Chondrocyte (in vitro differentiated cells): ENCODE measurements at places on chromosomes 7 and 10. TPM values are rescaled to one million over a fixed set of nuclear protein-coding genes. Genes with fewer than 3 reads are reported as not detected.
A peak's percentile ranks its signal among the peaks of the same experiment; 100 is the strongest.

DNA sequence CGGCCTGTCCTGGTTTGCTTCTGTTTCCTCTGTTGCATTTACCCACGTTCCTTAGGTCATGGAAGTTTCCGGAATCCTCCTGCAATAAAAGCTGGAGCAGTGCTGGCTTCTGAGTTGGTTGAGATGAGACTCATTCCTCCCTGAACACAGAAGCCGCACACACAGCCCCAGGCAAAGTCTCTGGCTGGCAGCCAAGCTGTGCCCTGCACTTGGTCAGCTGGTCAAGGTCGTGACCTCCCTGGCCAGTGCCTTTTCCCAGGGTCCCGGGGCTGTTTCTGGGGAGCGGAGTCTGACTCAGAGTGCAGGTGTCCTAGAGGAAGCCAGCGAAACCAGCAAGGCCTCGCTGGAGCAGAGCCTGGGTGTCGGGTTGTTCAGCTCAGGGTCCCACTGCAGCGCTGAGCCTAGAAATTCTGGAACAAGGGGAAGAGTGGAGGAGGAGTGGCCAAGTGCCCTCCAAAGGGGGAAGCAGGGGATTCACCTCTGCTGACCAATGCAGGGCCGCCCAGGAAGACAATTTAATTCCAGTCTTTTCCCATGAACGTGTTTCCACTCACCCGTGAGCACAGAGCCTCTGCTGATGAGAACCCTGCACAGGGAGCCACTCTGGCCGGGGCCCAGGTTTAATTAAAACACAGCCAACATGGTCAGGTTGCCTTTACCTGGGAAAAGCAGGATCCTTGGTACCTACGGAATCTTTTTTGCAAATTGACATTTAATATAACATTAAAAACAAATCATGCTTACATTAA lies 245.5 kb upstream of the PPP2R2D start:
- H3K27me3 ChIP-seq: peaks cover 3% of the 10 kb centered on the region
- no peaks in the 10 kb centered on the region for H3K36me3 ChIP-seq
- peak; percentile 83 for DNase-seq
- H3K27ac ChIP-seq: no peak overlapping the region
- no peak overlapping the region for H3K4me3 ChIP-seq
- H3K4me1 ChIP-seq: no peaks in the 10 kb centered on the region

- DNase-seq: no peak
- H3K36me3 ChIP-seq: no peaks in the 10 kb centered on the region
- peaks cover 6% of the 10 kb centered on the region for H3K4me1 ChIP-seq
- no peak overlapping the region for H3K4me3 ChIP-seq
Measured at GRCh38 chr10:22992621-22993020, 64.8 kb downstream of the ARMC3 start.

- H3K27me3 ChIP-seq: no peaks in the 10 kb centered on the region
- no peak overlapping the region for H3K4me3 ChIP-seq
- H3K36me3 ChIP-seq: peaks cover 1% of the 10 kb centered on the region
- peaks cover 10% of the 10 kb centered on the region for H3K4me1 ChIP-seq
- DNase-seq: no peak
- no peak overlapping the region for H3K27ac ChIP-seq
Measured at GRCh38 chr10:62541811-62542210, 167.6 kb downstream of the ZNF365 start.

- H3K36me3 ChIP-seq: no peaks in the 10 kb centered on the region
- H3K27me3 ChIP-seq: no peaks in the 10 kb centered on the region
- peaks cover 8% of the 10 kb centered on the region for H3K4me1 ChIP-seq
Measured at GRCh38 chr7:14504134-14504533, 398.4 kb downstream of the DGKB start.

DNA sequence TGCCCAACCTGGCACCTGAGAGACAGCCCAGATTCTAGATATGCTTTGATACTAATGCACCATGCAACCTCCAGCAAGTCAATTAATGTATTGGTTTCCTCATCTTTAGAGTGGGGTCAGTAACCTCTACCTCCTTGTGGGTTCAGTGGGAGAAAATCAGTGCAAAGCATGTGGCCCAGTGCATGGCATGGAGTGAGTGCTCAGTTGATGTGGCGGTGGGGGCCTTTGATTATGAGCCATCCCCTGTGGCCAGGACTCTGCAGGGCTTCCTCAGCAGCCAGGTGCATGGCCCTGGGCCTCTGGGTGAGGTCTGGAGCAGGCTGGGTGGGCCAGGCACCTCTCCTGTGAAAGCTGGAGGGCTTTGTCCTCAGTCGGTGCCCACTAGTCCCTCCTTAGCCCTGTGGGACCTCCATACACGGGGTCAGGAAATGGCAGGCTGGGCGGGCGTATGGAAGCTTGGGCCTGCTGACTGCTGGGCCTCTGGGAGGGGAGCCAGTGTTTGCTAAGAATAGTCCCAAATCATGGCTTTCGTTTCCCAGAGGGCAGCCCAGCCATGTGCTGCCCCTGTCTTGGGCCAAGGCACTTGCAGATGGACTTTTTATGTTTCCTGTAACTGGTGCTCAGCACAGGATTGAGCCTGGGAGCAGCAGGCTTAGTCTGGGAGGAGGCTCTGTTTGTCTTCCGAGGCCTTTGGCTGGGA lies 3.4 kb downstream of the PALD1 start:
- DNase-seq: no peak
- no peak overlapping the region for H3K4me3 ChIP-seq
- no peaks in the 10 kb centered on the region for H3K27me3 ChIP-seq

GRCh38 chr7:80231707-80232106 lies 97.1 kb downstream of the GNAI1 start:
- H3K4me3 ChIP-seq: no peak overlapping the region
- no peak for DNase-seq
- H3K27ac ChIP-seq: no peak overlapping the region

- no peaks in the 10 kb centered on the region for H3K4me1 ChIP-seq
- no peak overlapping the region for H3K27ac ChIP-seq
- H3K27me3 ChIP-seq: no peaks in the 10 kb centered on the region
- H3K4me3 ChIP-seq: no peak overlapping the region
- no peak for DNase-seq
- peaks cover 15% of the 10 kb centered on the region for H3K36me3 ChIP-seq
Measured at GRCh38 chr7:102096706-102097427, 189.8 kb upstream of the SH2B2 start.

GRCh38 chr7:131627735-131628190 lies 71.3 kb upstream of the PODXL start:
- DNase-seq: no peak
- no peaks in the 10 kb centered on the region for H3K36me3 ChIP-seq
- no peak overlapping the region for H3K27ac ChIP-seq
- peaks cover 69% of the 10 kb centered on the region for H3K4me1 ChIP-seq

- H3K27me3 ChIP-seq: peaks cover 9% of the 10 kb centered on the region
- H3K4me1 ChIP-seq: no peaks in the 10 kb centered on the region
- H3K36me3 ChIP-seq: peaks cover 2% of the 10 kb centered on the region
- no peak overlapping the region for H3K27ac ChIP-seq
- no peak overlapping the region for H3K4me3 ChIP-seq
Measured at GRCh38 chr7:414681-415560, 104.7 kb downstream of the PDGFA start.

DNA sequence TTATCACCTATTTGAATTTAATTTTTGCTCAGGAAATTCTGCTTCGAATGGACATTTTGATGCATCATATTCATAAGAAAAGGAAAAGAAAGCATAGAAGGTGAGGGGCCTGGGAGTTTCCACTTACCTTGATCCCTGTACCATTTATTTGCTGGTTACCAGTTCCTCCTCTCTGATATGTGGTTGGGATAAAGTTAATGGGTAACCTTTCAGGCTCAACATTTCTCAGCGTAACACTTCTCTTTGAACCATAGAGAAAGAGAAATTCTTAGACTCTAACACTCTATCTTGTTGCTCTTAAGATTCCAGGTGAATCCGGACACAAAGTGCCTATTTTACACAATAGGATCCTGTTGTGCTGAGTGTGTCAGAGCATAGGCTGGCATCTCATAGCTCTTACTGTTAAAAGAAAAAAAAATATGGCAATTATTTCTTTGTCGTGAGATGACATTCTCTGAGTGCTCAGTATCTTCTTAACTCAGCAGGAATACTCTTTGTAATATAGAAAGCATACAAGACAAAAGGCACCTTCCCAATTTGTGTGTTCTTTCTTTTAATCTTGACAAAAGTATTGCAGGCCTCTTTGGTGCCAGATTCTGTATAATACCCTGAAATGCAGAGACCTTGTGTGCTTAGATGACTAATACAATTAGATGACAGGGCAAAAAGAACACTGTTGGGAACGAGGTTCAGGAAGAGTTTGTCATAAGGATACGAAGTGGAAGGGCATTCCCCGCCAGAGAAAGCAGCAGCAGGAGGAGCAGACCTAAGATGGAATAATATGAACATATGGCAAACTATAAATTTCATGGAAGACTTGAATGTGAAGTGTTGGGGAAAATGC lies 689.6 kb downstream of the NRG3 start:
- no peaks in the 10 kb centered on the region for H3K36me3 ChIP-seq
- H3K4me3 ChIP-seq: no peak overlapping the region
- no peak for DNase-seq
- no peaks in the 10 kb centered on the region for H3K4me1 ChIP-seq

DNA sequence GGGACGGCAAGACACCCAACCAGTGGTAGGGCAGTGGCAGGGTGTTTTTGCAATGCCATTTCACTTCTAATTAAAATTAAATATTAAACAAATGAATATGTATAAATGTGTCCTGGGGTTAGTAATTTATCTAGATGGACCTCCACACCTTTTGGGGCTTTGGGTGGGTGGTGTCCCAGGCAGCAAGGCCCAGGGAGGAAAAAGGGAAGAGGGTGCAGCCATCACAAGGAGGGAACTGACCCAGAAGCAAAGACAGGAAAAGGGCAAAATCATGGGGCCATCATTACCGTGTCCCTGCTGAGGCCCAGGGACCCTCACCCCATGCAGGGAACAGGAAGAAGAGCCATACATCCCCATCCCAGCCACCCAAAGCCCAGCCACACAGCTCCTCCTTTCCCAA lies 204.6 kb downstream of the GRID1 start:
- peaks cover 3% of the 10 kb centered on the region for H3K27me3 ChIP-seq
- no peak for DNase-seq
- no peaks in the 10 kb centered on the region for H3K4me1 ChIP-seq
- H3K27ac ChIP-seq: no peak overlapping the region
- no peak overlapping the region for H3K4me3 ChIP-seq

DNA sequence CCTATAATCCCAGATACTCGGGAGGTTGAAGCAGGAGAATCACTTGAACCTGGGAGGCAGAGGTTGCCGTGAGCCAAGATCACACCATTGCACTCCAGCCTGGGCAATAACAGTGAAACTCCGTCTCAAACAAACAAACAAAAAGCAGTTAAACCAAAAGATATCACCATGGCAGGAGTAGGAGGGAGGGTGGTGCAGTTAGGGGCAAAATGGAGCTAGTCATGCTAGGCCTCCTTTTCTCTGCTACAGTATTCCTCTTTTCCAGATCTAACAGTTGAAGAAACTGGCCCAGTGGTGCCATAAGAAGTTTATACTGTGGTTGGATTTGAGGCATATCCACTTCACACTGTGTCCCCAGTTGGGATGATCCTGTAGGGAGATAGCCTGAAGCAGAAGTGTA lies 261.6 kb downstream of the SKIDA1 start:
- H3K27ac ChIP-seq: no peak overlapping the region
- H3K4me3 ChIP-seq: no peak overlapping the region
- peaks cover 13% of the 10 kb centered on the region for H3K4me1 ChIP-seq
- no peak for DNase-seq
- H3K36me3 ChIP-seq: no peaks in the 10 kb centered on the region
- H3K27me3 ChIP-seq: no peaks in the 10 kb centered on the region

DNA sequence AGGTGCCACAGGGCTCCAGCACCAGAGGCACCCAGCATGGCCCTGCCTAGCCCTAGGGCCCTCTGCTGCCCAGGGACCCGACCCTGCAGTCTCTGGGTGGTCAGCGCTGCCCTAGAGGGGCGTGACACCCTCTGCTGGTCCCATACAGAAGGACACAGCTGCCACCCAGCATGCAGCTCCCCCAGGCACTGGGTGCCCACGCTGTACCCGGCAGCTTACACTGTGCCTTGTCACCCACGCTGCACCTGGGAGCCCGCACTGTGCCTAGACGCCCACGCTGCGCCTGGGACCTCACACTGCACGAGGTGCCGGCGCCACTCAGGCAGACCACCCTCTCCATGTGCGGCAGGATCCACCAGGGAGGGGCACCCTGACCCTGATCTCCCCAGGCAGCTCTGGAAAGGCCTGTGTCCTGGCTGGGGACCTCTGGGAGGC lies 55.2 kb downstream of the PWWP2B start:
- no peak overlapping the region for H3K27ac ChIP-seq
- no peak overlapping the region for H3K4me3 ChIP-seq
- H3K36me3 ChIP-seq: no peaks in the 10 kb centered on the region
- peak; percentile 88 for DNase-seq

DNA sequence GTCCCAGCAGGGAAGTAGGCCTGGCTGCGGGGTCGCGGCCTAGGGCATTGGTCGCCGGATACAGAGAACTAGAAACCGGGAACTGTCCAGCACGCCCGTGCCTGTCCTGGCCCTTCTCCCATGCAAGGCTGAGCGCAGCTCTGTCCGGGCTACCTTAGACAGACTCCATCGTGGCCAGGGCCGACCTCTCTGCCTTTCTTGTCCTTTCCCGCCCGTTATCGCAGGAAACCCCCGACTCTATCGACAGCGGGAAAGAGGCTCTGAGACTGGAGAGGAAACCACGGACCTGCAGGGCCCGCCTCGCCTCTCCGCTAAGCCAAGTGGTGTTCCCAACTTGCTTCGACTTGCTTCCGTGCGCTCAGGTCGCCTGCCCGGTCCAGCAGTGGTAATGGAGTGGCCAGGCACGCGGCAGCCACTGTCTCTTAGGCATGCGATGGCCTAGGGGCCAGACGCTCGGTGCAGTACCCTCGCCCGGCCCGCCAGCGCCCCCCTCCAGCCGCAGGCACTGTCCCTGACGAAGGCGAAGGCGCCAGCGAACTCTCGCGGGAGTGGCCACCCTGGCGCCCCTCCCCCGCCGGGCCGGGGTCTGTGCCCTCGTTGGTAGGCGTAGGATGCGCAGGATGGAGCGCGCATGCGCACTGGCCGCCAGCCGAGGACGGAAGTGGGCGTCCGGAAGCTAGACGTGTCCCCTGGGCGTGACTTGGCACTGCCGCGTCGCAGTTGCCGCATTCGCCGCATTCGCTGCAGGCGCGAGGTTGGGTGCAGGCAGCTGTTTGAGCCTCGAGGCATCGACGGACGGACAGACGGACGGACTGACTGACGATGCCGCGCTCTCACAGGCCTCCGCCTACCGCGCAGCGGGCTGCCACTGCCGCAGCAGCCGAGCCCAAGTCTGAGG lies 54.4 kb downstream of the MCMBP start:
- peak overlapping the region; percentile 75 for H3K4me3 ChIP-seq
- no peaks in the 10 kb centered on the region for H3K27me3 ChIP-seq
- H3K4me1 ChIP-seq: peaks cover 15% of the 10 kb centered on the region
- peaks cover 10% of the 10 kb centered on the region for H3K36me3 ChIP-seq
- H3K27ac ChIP-seq: peak overlapping the region; percentile 90

DNA sequence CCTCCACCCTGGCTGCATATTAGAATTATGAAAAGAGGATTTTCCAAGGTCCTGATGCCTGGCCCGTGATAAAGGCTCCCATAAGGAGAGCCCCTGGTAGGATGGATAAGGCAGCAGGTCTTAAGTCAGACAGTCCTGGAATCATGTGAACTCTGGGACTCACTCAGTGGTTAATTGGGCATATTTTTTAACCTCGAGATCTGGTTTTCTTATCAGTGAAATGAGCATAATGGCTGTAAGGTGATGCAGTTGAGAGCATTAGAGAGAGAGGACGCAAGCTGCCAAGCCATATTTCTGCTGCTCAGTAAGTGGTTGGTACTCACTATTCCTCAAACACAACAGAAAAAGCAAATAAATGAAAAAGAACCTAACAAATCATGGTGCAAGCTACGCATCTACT lies 37.8 kb downstream of the TARP start:
- peaks cover 16% of the 10 kb centered on the region for H3K36me3 ChIP-seq
- no peak for DNase-seq

The HEPACAM2 gene
- not detected in 3 replicates for total RNA-seq

The CARD11 gene
- total RNA-seq: 0.39 to 1.8 TPM (median 1.7 TPM) in 3 replicates

The UNCX gene
- not detected in 3 replicates for total RNA-seq
